ENCODE measurements at places on chromosomes 1 and 21. TPM values are rescaled to one million over a fixed set of nuclear protein-coding genes. Genes with fewer than 3 reads are reported as not detected.

YIPF1 gene
- total RNA-seq = 29.1 TPM

GLIS1 gene
- 0.11 TPM for total RNA-seq

GNAT2 gene
- total RNA-seq = not detected

DNA sequence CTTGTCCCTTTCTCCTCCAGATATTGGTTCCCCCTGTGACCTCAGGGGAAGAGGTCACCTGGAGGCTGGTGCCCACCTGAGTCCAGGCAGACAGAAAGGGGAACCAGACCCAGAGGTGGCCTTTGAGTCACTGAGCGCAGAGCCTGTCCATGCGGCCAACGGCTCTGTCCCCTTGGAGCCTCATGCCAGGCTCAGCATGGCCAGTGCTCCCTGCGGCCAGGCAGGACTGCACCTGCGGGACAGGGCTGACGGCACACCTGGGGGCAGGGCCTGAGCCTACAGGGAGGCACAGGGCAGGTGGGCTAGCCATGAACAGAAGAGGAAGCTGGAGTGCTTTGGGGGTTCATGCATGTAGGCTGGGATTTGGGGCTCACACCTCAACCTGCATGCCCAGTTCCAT is 2.7 kb downstream of the TNFRSF14 start:
- no peak for DNase-seq
- H3K4me3 ChIP-seq = no peak overlapping the region
- H3K27me3 ChIP-seq = no peaks in the 10 kb centered on the region
- H3K27ac ChIP-seq = no peak overlapping the region

- H3K36me3 ChIP-seq = peaks cover 9% of the 10 kb centered on the region
- no peak for DNase-seq
- H3K27me3 ChIP-seq = no peaks in the 10 kb centered on the region
- no peak overlapping the region for H3K4me3 ChIP-seq
These were observed 43.3 kb downstream of the RASAL2 start for GRCh38 chr1:178137238-178137637.

DNA sequence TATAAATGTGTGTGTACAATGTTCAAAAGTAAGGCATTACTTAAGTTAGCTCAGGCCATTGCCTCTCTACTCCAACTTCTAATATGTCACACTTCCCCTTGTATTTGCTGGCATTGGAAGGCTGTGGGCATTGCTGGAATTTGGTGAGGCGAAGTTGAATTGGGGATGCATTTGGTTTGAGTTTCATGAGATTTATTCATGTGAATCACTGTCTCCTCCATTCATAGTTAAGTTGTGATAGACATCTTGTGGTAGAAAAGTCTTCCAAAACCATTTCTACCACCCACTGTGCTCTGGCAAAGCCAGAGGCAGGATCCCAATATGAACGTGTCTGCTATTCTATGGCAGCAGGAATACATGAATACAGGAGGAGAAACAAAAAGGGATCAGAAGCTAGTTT is 397.8 kb upstream of the USP24 start:
- H3K4me3 ChIP-seq = no peak overlapping the region
- no peaks in the 10 kb centered on the region for H3K27me3 ChIP-seq
- no peak for DNase-seq
- no peaks in the 10 kb centered on the region for H3K4me1 ChIP-seq
- peaks cover 8% of the 10 kb centered on the region for H3K36me3 ChIP-seq
- no peak overlapping the region for H3K27ac ChIP-seq

DNA sequence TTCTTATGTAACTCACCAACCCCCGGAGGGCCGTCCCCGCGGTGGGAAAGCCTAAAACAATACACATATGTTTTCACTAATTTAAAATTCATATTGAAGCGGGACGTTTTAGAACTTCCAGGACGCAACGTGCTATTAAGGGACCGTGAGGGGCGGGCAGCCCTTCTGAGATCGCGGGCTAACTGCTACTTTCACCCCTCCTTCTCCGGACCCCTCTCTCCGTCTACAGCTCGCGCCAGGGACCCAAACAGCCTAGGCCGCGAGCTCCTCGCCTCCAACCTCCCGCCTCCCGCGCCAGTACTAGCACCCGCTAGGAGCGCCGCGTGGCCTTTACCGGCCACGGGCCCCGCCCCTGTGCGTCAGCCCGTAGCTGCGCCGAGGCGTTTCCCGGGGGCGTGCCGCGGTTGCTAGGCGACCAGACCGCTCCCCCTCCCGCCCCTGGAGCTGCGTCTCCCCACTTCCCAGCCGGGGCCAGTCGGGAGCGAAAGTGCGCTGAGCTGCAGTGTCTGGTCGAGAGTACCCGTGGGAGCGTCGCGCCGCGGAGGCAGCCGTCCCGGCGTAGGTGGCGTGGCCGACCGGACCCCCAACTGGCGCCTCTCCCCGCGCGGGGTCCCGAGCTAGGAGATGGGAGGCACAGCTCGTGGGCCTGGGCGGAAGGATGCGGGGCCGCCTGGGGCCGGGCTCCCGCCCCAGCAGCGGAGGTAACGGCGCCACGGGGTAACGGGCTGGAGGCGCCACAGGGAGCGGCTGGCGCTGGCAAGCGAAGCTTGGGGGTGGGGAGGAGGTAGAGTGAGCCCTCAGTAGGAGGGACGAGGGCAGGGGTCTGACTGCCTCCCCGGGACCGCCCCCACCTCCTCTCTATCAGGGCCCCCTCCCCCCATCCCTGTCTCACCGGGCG is at the start of gene DYRK3:
DYRK3 (plus strand) TSS at position 457 of the 898 bp plus-strand sequence; CDS start at position 625, 168 bp downstream.
- DNase-seq = peak; percentile 95
- peak within 1 kb of the TSS; percentile 89 for H3K4me3 ChIP-seq
- H3K36me3 ChIP-seq = no peaks in the 10 kb centered on the region
- H3K27me3 ChIP-seq = no peaks in the 10 kb centered on the region

DNA sequence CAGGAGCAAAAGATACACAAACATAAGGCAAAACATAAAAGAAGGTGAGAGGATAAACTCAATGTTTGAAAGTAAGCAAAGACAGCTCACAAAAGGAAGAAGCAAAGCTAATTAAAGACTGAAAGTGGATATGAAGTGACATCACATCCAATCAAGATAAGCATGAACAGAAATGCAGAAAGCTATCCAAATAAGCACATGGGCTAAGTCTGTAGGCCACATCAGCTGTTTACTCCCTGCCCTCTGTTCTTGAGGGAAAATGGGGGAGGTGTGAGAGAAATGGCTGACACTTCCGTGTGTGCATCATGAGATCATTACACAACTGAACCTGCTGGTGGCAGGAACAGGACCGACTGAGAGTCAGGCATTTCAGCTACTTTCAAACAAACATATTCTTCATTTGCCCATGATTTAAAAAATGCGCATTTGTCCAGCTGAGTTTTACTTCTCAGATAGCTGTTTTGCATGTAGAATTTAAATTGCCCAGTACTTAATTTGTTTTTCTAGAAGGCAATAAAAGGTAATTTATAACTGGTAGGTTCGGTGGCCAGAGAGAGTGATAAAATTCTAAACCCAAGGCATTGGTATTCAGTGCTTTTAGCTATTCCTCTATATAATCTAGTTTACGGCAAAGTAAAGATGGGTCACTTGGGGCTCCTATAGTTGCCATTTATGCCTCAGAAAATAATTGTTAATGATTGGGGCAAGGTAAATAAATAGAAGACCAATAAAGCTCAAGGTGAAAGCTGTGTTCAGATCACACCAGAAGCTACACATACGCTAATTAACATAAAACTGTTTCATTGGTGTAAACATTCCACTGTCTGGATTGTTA is 27.2 kb upstream of the MAN1A2 start:
- DNase-seq = no peak
- peaks cover under 1% of the 10 kb centered on the region for H3K27me3 ChIP-seq
- H3K27ac ChIP-seq = no peak overlapping the region
- no peaks in the 10 kb centered on the region for H3K4me1 ChIP-seq
- no peaks in the 10 kb centered on the region for H3K36me3 ChIP-seq
